ENCODE measurements at places on chromosomes 4 and X.

- DNase-seq: no peak
These were observed 96.6 kb downstream of the SH3KBP1 start for GRCh38 chrX:19790829-19791228.

DNA sequence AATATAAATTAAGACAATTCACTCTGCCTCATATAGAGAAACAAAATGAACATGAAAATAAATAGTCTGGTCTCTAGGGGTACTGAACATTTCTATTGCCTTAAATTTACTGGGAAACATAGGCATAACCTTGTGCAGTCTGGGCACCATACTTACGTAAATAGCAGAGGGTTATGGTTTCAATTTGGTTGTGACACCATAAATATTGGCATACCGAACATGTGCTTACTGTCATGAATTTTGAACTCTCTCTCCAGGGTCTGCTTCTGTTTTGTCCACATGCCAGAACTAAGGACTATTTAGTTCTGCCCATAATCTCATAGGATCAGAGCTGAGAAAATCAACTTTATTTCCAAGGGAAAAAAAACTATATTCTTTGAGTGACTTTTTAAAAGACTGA lies 17.6 kb downstream of the PDGFC start:
- no peak for DNase-seq

- DNase-seq: no peak
These were observed 22.1 kb upstream of the AMTN start for GRCh38 chr4:70496231-70496630.

GRCh38 chr4:87524456-87524855 lies 4.7 kb downstream of the SPARCL1 start:
- no peak for DNase-seq

DNA sequence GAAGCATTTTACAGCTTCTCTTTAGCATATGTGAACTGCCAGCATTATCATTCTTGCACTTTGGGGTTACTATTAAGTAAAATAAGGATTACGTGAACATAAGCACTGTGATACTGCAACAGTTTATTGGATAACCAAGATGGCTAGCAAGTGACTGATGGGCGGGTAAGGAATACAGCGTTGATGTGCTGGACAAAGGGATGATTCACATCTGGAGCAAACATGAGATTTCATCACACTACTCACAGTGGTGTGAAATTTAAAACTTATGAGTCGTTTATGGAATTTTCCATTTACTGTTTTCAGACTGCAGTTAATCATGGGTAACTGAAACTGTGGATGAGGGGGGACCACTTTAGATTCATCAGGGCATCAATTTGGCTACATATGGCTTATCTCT lies 16.0 kb downstream of the NBDY start:
- no peak for DNase-seq

GRCh38 chr4:101019941-101020401 lies 327.4 kb downstream of the PPP3CA start:
- DNase-seq: no peak

- no peak for DNase-seq
These were observed 483 bp downstream of the USP27X start for GRCh38 chrX:49879656-49880277.

- no peak for DNase-seq
These were observed 7.6 kb downstream of the SFRP2 start for GRCh38 chr4:153781280-153781679.

GRCh38 chr4:48116582-48116981 lies 17.5 kb downstream of the TXK start:
- DNase-seq: no peak

GRCh38 chr4:47482326-47482725 lies 2.7 kb upstream of the ATP10D start:
- DNase-seq: no peak

- DNase-seq: no peak
These were observed at the start of gene GRIA3 for GRCh38 chrX:123184219-123184865. Gene GRIA3 (plus strand): TSS chrX:123184278. CDS start chrX:123184536, 258 bp downstream.

- DNase-seq: no peak
These were observed 423.9 kb downstream of the PABPC4L start for GRCh38 chr4:133777661-133778060.

GRCh38 chr4:151806511-151806927 lies 45.7 kb upstream of the GATB start:
- DNase-seq: no peak

- no peak for DNase-seq
These were observed 27.0 kb downstream of the PROM1 start for GRCh38 chr4:16056681-16057385.

DNA sequence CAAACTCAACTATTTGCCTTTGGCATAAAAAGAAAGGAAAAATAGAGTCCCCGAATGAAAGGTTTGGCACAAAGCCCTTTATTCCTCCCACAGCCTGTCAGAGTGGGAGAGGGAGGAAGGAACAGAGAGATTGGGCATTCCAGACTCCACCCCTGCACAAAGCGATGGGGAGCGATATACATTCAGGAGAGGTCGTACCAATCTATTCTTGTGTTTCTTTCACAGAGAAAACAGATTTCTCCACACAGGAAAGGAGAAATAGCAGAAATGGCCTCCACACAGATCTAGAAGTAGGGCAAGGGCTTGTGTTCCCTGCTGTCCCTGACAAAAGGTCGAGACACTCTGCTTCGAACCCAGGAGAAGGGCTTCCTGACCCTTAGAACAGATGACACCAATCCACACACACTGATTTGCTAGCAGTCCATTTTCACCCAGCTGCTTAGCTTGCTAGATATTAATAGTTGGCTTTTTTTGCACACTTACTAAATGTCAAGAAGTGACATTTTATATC lies 197.4 kb downstream of the MAML3 start:
- DNase-seq: no peak

DNA sequence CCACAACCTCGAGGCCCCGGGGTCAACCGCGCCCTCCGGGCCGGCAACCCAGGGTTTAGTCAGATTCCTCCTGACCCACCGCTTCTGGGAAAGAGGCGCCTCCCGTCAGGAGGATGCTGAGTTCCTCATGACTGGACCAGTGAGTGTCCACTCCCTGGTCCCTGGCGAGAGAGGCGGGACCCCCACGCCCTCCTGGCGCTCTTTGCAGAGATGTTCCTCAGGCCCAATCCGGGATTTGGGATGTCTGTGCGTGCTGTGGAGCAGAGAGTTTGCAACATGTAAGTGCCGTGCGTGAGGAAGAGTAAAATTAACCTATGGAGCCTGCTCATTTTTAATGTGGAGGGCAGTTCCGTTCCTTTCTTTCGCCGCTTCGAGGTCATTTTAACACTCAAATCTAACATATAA lies 824 bp upstream of the UGDH start:
- DNase-seq: no peak

DNA sequence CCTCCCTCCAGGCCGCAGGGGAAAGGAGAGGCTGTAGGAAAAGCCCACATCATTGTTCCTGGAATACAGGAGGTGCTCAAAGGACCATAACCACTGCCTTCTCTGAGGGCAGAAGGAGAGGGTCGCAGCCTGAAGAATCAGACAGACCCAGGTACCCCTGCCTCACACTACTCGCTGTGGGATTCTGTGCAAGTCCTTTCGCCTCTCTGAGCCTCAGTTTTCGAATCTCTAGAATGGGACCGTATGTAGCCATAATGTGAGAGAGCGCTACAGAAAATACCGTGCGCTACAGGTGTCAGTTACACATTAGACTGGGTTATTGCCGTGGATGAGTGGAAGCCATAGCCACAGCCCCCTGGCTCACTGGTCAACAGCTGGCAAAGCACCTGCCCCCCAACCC lies 78.2 kb upstream of the PSAPL1 start:
- DNase-seq: no peak

DNA sequence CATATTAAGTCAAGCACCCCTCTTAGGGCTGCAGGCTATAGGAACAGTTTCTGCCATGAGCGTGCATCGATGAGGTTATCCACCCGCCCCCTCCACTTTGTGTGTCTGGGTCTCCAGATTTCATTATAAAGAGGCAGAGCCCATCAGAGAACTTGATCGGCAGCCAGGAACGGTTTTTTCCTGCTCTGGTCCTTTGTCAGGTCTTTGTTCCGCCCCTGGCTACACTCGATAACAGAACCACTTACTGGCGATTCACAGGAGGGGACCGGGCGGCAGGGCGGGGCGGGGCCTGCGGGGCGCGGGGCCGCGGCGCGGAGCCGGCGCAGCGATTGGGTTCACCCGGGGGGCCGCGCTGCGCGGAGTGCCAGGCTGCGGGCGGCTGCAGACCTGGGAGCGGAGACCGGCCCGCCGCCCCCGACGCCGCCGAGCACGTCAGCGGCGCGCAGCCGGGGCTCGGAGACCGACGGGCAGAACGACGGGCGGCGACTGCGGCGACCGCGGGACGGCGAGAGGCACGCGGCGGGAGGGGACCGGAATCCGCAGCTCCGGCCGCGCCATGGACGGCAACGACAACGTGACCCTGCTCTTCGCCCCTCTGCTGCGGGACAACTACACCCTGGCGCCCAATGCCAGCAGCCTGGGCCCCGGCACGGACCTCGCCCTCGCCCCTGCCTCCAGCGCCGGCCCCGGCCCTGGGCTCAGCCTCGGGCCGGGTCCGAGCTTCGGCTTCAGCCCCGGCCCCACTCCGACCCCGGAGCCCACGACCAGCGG lies at the start of gene SLC10A4:
Gene SLC10A4, plus strand, starts transcription at position 338 of the 771 bp plus-strand sequence. Its CDS starts 219 bp downstream, at position 557.
- DNase-seq: no peak

GRCh38 chr4:163858515-163858914 lies 364.0 kb downstream of the TMA16 start:
- DNase-seq: no peak

DNA sequence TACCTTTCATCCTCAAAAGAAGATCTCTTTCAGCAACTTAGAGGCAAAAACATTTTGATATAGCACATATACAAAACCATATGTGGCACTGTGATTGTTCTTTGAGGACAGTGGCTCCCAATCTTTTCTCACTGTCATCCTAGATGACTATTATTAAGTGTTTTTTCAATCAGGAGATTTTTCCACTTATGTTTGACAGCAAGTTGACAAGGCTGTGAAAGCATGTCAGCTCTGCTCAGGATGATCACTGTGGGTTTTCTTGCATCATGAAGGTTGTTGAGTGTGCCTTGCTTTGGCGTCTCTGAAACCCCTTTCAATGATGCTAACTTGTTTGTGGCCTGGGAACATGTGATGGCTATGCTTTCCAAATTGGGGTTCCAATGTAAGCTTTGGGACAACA lies 20.2 kb upstream of the NSUN7 start:
- no peak for DNase-seq

DNA sequence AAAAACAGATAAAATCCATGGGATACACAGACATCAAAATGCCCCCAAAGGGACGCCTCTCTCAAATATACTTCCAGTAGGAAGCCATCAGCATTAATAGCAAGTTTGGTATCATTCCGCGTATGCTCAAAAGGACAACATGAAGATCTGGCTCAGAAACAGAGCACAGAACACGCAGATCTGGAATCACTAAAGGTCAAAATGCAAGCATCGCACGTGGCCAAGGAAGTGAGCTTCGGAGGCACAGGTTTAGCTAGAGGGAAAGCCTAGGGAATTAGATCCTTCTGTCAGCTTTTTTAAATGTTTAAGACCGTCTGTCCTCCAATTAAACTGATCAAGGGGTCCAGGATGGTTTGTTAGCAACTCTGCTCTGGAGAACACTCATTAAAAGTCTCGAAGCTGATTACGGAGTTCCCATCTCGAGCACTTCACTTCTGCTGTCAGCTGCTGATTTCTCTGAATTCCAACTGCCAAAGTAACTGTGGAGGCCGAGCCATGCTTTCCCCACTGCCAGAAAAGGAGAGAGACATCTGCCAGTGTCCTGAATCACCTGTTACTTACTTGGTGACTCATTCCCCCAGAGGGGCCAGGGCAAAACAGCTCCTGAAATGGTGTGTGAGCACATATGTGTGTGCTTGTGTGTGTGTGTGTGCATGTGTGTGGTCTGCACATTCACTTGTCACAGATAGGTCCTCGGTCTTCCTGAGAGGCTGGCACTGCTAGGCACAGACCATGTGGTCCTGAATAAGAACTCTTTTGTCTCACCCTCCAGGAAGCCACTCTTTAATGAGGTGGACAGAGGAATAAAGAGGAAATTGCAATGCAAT lies 177.7 kb upstream of the PPARGC1A start:
- DNase-seq: no peak

GRCh38 chrX:31435592-31435991 lies 363.8 kb upstream of the FTHL17 start:
- no peak for DNase-seq

DNA sequence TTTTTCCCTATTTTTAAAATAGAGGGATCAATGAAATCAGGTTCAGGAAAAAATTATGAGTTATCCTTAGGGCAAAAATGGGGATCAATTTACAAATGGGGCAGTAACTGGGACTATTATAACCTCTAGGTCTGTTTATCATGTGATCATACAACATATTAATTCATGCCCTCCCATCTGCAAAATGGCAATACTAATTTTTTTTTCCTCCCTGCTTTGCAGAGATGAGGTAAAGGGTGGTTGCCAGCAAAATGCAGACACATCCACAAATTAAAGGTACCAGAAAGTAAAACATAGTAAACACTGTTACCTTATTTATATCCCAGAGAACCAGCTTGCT lies 467 bp downstream of the HSD17B11 start:
- no peak for DNase-seq

DNA sequence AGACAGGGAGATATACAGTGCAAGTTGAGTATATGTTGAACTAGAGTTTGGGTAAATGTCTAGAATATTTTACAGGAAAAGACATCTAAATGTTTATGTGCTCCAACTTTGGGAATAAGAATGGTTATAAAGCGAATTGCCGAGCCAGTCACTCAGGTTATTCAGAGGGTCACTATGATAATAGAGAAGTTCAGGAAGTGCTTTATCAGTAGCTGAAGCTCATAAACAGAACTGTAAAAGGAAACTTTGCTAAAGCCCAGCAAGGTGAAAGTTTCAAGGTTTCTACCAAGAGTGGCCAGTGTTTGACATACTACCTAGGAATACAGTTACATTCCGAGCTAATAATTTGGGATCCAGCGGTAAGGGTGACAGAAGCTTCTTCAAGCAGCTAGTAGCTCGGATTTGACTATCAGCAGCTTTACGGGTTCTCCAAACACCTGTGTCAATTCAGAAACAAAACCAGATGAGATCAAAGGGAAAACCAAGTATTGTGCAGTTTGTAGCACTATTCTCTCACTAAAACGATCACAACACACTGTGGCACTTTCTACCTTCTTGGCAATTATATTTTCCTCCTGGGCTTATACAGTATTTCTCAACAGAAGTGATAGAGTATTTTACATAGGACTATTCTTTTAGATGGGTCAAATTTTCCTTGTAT lies 17.2 kb upstream of the BCLAF3 start:
- no peak for DNase-seq

DNA sequence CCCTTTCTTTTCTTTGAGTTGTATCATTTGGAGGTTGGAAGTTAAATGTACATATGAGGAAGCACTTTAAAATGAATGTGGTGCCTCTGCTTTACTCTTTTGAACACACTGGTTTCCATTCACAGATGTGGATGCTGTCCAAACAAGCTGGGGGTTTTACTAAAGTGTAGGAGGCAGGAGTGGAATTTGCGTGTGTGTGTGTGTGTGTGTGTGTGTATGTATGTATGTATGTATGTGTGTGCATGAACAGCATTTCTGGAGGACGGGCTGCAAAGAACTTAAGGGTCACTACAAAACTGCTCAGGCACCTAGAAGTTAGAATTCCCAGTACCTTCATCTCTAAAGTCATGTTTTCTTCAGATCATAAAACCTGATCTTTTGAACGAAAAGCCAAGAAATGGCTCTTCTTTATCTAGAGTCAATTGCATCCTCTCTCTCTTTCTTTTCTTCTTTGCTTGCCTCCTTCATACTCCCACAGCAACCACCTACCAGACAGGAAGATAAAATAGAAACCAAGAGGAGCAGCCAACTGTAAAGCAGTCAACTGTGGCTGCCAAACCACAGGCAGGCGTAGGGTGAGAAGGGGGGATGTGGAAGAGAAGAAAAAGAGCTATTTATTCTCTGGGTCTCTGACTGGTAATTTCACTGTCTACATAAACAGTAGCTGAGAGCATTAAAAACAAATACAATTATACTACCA lies 177.0 kb upstream of the RASGEF1B start:
- peak; percentile 14 for DNase-seq

GRCh38 chr4:38926896-38927295 lies 59.3 kb downstream of the FAM114A1 start:
- no peak for DNase-seq

All from stimulated activated CD8-positive, alpha-beta memory T cell treated with anti-CD3 and anti-CD28 coated beads, Interleukin-12 subunit alpha, Interleukin-12 subunit beta, amount 100 ng/mL, for 4 hours (primary cell).